ENCODE measurements at places on chromosomes 1 and 21. TPM values are rescaled to one million over a fixed set of nuclear protein-coding genes. Genes with fewer than 3 reads are reported as not detected.

DMRTA2 gene
- total RNA-seq, result 1.2 TPM

PDZK1 gene
- total RNA-seq, result not detected

MYOC gene
- 1,432 TPM for total RNA-seq

RNU11 gene
- not detected for total RNA-seq

AKT3 gene
- 87.9 TPM for total RNA-seq

AZIN2 gene
- 6.4 TPM for total RNA-seq

PPFIA4 gene
- 2.2 TPM for total RNA-seq

CLEC20A gene
- total RNA-seq, result not detected

AMY1A gene
- not detected for total RNA-seq
